Progenitor cell of endocrine pancreas (in vitro differentiated cells): ENCODE measurements at places on chromosomes 13 and 19. TPM values are rescaled to one million over a fixed set of nuclear protein-coding genes. Genes with fewer than 3 reads are reported as not detected.

GRCh38 chr19:17797424-17798201, 2.7 kb downstream of the B3GNT3 start:
- H3K27ac ChIP-seq: no peak overlapping the region
- no peak for DNase-seq
- no peaks in the 10 kb centered on the region for H3K4me1 ChIP-seq
- no peak overlapping the region for H3K4me3 ChIP-seq

GRCh38 chr13:21883713-21884112, 212.8 kb downstream of the FGF9 start:
- no peak overlapping the region for H3K4me3 ChIP-seq
- peaks cover 16% of the 10 kb centered on the region for H3K27me3 ChIP-seq
- H3K4me1 ChIP-seq: peaks cover 27% of the 10 kb centered on the region
- no peak overlapping the region for H3K27ac ChIP-seq
- no peak for DNase-seq

GRCh38 chr13:28297341-28297740, 159.0 kb downstream of the PAN3 start:
- DNase-seq: no peak
- no peak overlapping the region for H3K27ac ChIP-seq
- no peaks in the 10 kb centered on the region for H3K27me3 ChIP-seq

- no peaks in the 10 kb centered on the region for H3K27me3 ChIP-seq
- no peak overlapping the region for H3K4me3 ChIP-seq
- no peak overlapping the region for H3K27ac ChIP-seq
- H3K4me1 ChIP-seq: no peaks in the 10 kb centered on the region
- no peak for DNase-seq
Measured at GRCh38 chr13:81658598-81659370, 1317.9 kb upstream of the SPRY2 start.

DNA sequence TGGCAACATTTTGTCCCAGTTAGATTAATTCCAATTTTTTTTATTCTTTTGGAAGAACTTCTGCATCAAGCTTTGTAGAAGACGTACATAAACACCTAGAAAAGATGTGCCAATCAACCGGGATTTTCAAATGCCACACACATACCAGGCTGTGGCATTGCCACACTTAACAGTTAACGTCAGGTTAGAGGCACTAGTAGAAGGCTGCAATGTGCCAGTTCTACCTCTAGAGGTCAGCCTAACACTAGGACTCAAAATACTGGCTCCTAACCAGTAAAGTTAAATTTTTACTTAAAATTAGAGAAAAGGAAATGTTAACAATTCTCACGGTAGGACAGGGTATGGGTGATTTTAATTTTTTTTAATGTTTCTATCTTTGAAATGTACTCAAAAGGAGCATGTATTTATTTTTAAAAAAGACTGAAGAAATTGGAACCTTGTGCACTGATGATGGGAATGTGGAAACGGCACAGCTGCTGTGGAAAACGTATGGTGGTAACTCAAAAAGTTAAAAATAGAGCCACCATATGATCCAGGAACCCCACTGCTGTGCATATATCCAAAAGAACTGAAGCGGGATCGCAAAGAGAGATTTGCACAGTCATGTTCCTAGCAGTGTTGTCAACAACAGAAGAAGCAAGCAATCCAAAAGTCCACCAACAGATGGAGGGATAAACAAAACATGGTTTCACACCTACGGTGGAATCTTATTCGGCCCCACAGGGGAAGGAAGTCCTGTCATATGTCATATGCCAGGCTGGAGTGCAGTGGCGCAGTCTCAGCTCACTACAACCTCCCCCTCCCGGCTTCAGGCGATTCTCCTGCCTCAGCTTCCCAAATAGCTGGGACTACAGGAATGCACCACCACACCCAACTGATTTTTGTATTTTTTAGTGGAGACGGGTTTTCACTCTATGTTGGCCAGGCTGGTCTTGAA, 30.3 kb downstream of the CRYL1 start:
- no peak overlapping the region for H3K4me3 ChIP-seq
- no peaks in the 10 kb centered on the region for H3K4me1 ChIP-seq
- no peak overlapping the region for H3K27ac ChIP-seq

The FBXW9 gene
- 14.6 and 15.1 TPM in 2 replicates for total RNA-seq

The ERICH4 gene
- total RNA-seq: not detected in 2 replicates

The CCNE1 gene
- 16.5 and 18.4 TPM in 2 replicates for total RNA-seq
